Stimulated activated CD4-positive, alpha-beta T cell treated with anti-CD3 and anti-CD28 coated beads, Interleukin-15, amount 100 ng/mL, for 1 hour (primary cell): ENCODE measurements at places on chromosomes 7 and 10.

DNA sequence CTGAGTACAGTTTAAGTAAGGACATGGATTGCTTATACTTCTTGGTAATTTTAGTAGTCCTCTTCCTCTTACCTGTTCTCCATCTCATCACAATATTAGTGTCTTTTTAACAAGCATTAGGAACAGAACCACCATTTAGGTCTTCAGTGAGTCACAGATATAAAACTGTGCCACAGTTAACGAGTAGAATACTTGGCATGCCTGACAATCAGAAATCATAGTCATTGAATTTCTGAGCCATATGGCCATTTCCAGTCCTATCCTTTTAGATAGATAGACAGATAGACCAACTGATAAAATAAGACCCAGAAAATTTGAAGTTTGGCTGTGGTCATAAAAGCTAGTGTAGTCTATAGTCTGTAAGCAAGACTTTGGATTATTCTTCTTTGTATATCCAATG lies 71.1 kb downstream of the GBF1 start:
- DNase-seq: no peak

- DNase-seq: no peak
Measured at GRCh38 chr10:76026905-76027304, 595.5 kb downstream of the LRMDA start.

DNA sequence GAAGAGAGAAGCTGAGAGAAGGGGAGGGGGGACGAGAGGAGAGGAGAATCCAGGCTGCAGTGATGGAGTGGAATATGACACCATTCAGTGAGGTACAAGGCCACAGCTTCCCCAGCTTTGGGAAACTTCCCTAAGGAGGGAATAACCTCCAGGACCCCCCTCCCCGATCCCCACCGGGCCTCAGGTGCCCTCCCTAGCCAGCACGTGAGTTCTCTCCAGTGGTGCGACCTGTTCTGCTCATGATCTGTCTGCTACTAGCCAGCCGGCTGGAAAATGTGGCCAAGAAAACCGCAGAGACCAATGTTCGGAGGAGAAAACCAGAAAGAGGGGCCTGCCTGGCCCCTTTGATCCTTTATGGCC lies 39.9 kb upstream of the AGK start:
- no peak for DNase-seq

GRCh38 chr7:71120096-71120495 lies 11.8 kb upstream of the GALNT17 start:
- DNase-seq: no peak

GRCh38 chr10:71939304-71939703 lies 24.9 kb upstream of the CHST3 start:
- DNase-seq: no peak

DNA sequence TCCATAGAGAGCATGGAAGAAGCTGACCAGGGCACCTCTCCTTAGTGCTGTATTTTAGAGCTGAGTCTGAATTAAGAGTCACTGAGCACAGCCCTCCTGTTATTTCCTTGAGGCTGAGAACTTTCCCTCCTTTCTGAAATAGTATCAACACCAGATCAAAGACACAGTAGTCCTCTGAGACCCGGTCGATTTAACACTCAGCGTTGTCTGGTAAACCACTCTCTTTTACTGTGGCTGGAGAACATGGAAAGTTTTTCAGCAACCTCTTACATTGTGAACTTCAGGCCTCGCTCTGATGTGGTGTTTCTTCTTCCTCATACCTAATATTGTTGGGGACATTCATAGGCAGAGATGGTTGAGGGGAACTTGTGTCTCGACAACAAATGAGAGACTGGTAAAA lies 202.0 kb upstream of the MTPN start:
- DNase-seq: no peak

DNA sequence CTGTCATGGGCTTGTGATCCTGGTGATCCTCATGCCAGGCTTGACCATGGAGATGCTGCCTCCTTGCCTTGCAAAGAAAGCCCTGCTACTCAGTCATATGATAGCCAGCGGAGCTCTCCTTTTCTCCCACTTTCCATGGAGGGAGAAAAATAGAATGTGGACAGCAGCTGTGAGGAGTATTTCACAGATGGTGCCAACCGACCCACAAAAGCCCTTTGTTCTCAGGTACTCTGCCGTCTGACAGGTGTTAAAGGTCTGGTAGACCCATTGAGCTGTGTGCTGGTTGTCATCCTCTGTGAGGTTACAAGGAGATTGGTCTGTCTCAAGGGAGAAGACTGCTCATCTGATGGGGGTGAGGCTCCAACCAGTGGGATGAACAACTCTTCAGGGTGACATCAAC lies 29.5 kb upstream of the COBL start:
- no peak for DNase-seq

DNA sequence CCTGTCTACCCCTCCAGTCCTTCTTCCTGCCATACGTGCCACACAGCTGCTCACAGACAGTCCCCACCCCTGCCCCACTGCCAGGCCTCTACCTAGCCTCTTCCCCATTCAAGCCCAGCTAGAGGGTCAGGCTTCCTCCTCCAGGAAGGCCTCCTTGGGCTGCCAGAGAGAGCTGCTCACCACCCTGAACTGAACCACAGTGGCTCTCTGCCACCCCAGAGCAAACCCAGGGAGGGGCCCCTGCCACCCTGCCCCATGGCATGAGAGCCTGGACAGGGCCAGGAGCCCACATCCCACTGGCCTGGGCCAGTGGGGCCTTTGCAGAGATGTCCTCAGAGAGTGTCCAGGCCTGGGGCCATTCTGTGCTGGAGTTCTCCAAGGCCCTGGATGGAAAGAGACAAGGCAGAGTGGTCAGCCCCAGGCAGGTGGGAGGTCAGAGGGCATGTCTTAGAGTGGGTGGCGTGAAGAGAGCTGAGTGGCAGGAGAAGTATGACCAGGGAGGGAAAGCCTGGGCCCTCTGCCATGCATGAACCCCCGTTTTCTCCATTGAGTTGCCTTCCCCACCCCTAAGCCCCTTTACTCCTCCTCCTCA lies 40.4 kb downstream of the TMEM270 start:
- DNase-seq: no peak

GRCh38 chr10:102604439-102604841 lies 39.8 kb upstream of the TRIM8 start:
- DNase-seq: no peak

DNA sequence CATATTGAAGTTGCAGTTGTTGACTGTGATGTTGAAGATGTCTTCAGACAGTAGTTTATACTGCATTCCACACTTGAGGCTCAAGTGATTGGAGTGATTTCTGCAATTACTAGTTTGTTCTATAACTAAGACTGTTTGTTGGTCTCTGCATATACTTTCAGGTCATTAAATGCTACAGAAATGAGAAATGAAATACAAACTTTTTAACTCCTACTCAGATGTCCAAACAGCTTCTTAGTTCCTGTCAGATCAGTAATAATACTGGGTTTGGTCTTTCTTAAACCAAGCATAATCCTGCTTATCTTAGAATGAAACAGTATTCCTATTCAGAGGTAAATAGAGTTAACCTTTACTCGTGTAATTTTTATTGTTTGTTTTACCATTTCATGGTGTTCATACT lies 115.9 kb downstream of the CCNY start:
- DNase-seq: no peak

- no peak for DNase-seq
Measured at GRCh38 chr7:112105584-112106530, 100.3 kb downstream of the DOCK4 start.

DNA sequence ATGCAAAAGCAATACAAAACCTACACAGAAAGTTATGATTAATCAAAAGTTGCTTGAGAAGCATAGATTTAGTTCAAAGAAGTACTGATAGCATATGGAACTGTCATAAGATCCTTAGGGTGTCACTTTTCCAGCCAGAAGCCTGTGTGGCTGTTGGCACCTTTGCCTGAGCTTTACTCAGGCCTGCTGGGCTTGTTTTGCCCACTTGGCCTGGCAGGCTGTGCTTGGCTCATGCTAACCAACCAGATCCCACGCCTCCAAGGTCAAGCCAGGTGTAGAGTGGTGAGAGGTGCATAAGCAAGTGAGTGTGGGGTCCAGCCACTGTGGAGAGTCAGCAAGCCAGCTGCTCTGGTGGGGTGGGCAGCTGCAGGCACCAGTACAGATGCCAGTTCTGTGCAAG lies 12.0 kb upstream of the LIPA start:
- DNase-seq: no peak

- no peak for DNase-seq
Measured at GRCh38 chr10:117638200-117638599, 95.7 kb downstream of the EMX2 start.

DNA sequence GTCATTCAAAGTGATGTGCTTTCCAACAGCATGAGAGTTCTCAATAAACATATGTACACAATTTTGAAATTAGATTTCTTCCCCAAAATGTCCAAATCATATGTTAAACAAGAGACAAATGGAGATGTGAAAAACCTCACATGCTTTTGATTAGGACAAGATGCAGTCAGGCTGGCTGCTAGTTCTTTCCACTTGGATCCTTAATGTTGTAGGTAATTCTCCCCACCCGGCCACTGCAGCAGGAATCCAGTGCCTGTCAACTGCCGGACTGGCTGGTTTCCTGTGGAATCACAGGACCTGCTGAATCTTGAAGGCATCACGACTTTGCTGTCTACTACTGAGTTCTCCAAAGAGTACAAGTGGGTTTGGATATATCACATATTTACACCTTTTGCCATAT lies 138.6 kb upstream of the AKR1E2 start:
- DNase-seq: no peak

DNA sequence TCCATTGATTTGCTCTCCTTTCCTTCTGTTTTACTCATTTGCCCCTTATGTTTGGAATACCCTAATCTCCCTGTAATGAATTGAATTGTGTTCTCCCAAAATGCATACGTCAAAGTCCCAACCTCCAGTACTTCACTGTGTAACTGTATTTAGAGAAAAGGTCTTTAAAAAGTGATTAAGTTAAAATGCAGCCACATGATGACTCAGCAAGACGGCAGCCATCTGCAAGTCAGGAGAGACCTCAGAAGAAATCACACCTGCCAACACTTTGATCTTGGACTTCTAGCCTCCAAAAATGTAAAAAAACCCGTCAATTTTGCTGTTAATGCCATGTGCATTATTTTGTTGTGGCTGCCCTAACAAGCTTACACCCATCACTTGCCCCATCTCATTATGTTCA lies 85.3 kb upstream of the PCLO start:
- no peak for DNase-seq

DNA sequence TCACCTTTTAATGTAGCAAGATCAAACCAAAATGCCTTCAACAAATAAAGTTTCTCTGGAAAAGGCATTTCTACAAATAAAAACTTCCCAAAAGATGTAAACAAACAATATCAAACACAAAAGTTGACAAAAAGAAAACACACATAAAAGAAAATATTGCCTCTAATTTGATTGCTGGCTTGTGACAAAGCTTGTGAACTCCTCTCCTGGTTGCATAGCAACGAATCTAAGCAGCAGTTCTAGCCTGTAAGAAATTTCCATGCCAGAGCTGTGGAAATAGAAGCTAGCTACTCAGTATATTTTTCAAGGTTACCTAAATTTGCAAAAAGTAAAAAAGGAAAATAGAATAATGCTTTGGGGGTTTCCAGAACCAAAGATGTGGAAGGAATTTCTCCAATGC lies 173.9 kb upstream of the CDK1 start:
- no peak for DNase-seq

DNA sequence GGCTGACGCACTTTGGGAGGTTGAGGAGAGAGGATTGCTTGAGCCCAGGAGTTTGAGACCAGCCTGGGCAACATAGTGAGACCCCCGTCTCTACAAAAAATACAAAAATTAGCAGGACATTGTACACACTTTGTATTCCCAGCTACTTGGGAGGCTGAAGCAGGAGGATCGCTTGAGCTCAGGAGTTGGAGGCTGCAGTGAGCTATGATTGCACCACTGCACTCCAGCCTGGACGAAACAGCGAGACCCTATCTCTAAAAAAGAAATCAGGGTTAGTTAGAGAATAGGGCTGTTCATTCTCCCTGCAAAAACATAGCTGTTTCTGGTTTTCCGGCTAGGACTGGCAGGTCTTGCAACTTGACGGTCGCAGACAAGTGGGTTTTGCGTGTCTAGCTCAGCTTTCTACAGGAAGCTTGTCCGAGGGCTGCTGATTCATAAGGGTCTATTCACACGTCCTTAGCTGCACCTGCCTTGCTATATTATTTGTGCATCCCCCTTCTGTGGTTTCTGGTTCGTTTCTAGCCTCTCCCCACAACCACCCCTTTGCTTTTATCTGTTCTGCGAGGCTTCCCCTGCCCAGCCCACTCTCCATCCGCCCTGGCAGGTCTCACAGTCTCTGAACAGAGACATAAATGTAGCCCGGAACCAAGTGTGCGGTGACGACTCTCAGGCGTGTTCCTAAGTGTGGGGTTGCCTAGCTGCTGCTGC lies 10.7 kb downstream of the AMZ1 start:
- DNase-seq: no peak

GRCh38 chr7:117756586-117757085 lies 116.6 kb downstream of the CTTNBP2 start:
- no peak for DNase-seq

- no peak for DNase-seq
Measured at GRCh38 chr7:139159900-139160675, 50.6 kb upstream of the ZC3HAV1 start.

- no peak for DNase-seq
Measured at GRCh38 chr10:12849319-12850181, 152.0 kb downstream of the CCDC3 start.

DNA sequence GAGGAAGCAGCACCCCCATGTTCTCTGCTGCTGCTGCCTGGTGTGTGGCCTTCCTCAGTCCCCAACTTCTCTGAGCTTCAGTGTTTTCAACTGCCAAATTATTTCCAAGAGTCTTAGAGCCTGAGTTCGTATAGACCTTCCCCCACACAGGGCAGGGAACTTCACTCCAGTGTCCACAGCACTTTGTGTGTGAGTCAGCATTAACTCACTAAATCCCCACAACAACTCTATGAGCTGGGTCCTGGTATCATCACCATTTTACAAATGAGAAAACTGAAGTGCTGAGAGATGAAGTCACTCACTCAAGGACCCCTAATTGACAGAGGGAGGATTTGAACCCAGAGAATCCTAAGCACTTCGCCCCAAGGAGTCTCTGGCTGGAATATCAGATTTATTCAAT lies 48.3 kb downstream of the ADCYAP1R1 start:
- no peak for DNase-seq

- no peak for DNase-seq
Measured at GRCh38 chr7:84904561-84904960, 282.3 kb downstream of the SEMA3D start.

GRCh38 chr10:28940158-28940888 lies 263.0 kb downstream of the BAMBI start:
- no peak for DNase-seq

- no peak for DNase-seq
Measured at GRCh38 chr10:97229322-97230015, 43.7 kb upstream of the SLIT1 start.

- DNase-seq: no peak
Measured at GRCh38 chr7:100465702-100466311, 1.7 kb upstream of the SPACDR start.

- no peak for DNase-seq
Measured at GRCh38 chr7:136523571-136523970, 344.9 kb upstream of the CHRM2 start.
